ENCODE measurements at places on chromosomes 4 and X. TPM values are rescaled to one million over a fixed set of nuclear protein-coding genes. Genes with fewer than 3 reads are reported as not detected.
A peak's percentile ranks its signal among the peaks of the same experiment; 100 is the strongest.

DNA sequence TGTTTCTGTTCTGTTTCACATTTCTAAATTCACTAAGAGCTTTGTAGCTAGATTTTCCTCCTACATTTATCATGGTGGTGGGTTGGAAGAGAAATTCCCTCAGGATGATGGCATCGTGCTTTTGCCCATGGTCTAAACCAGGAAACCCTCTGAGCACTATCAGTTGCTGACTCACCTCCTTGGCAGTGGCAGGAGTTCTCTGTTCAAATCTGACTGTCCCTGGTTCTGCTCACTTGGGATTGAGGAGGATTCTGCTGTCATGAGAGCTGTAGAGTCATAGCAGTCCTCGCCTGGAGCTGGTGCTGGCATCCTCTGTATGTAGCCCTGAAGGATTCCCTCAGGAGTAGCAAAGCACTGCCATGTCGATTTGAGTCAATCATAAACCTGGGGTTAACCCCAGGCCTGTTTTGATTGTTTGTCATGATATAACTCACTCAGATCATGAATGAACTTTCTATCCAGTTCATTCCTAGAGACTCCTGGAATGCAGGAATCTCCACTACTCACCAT lies 9.4 kb downstream of the TEX13A start:
- H3K4me1 ChIP-seq, result no peaks in the 10 kb centered on the region
- no peak for DNase-seq
- H3K4me3 ChIP-seq, result no peak overlapping the region
- no peaks in the 10 kb centered on the region for H3K27me3 ChIP-seq

DNA sequence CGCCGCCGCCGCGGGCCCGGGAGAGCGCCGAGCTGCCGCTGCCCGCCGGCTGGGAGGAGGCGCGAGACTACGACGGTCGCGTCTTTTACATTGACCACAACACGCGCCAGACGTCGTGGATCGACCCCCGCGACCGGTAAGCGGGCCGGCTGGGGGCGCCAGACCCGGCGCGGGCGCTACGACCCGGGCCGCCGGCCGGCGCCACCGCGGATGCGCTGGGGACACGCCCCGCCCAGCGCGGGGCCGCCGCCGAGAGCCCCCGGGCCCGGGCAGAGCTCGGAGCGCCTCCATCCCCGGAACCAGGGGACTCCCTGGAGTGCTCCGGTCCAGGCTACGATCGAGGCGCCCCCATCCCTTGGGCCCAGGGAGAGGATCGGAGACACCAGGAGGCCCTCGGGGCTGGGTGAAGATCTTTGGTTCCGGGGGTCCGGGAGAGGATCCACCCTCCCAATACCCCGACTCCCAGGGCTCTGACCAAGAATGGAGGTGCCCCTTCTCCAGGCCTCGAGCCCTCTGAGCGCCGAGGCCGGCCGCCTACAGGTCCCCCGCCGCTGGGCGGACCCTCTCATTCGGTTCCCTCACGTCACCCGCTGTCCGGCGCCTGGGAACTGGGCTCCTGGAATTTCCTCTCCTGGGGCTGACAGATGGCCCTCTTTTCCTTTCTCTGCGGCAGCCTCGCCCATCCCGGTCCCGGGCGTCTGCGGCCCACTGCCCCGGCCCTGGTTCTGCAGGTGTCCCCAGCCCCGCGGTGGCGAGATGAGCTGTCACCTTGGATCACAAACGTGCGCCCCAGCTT lies 48.8 kb downstream of the CLDN34 start:
- peak; percentile 65 for DNase-seq
- H3K4me1 ChIP-seq, result peaks cover 23% of the 10 kb centered on the region
- H3K27ac ChIP-seq, result peak overlapping the region; percentile 76
- H3K4me3 ChIP-seq, result peak overlapping the region; percentile 92

DNA sequence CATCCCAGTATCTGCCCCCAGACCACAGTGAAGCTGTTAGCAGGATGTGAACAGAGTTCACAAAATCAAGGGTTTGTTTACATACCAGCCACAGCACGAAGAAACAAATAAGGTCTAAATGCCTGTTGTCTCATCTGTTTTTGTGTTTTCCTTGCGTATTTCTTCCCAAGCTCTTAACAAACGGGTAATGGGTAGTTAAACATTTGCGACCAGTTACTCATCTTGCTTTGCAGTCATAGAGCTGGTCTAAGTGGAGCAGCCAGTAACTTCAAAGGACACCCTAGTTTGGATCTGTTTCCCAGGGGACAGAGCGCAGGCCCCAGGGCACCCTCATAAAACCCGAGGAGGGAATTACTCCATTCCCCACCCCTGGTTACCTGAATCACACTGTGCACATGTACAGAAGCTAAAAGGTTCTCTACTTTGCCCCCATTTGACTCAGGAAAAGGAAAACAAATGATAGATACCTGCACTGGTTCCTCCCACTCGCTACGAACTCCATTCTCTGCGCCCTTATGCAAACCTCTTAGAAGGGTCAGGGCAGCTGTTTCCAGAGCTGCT lies 68.8 kb downstream of the MAML3 start:
- peaks cover 41% of the 10 kb centered on the region for H3K4me1 ChIP-seq
- no peaks in the 10 kb centered on the region for H3K36me3 ChIP-seq
- H3K27me3 ChIP-seq, result peaks cover 8% of the 10 kb centered on the region
- no peak overlapping the region for H3K4me3 ChIP-seq

GRCh38 chrX:134855751-134856150 lies 135.0 kb upstream of the SMIM10 start:
- no peaks in the 10 kb centered on the region for H3K36me3 ChIP-seq
- no peak for DNase-seq
- H3K4me3 ChIP-seq, result no peak overlapping the region
- no peaks in the 10 kb centered on the region for H3K27me3 ChIP-seq

GRCh38 chr4:120971884-120972283 lies 49.4 kb upstream of the PRDM5 start:
- H3K27ac ChIP-seq, result no peak overlapping the region
- no peak for DNase-seq
- no peaks in the 10 kb centered on the region for H3K4me1 ChIP-seq
- H3K36me3 ChIP-seq, result no peaks in the 10 kb centered on the region
- no peak overlapping the region for H3K4me3 ChIP-seq

GRCh38 chr4:113760795-113761619 lies 531 bp downstream of the CAMK2D start:
- no peaks in the 10 kb centered on the region for H3K36me3 ChIP-seq
- peak overlapping the region; percentile 94 for H3K27ac ChIP-seq
- peak overlapping the region; percentile 96 for H3K4me3 ChIP-seq
- H3K4me1 ChIP-seq, result peaks cover 7% of the 10 kb centered on the region
- peak; percentile 78 for DNase-seq
- peaks cover 13% of the 10 kb centered on the region for H3K27me3 ChIP-seq

- H3K27me3 ChIP-seq, result no peaks in the 10 kb centered on the region
- no peaks in the 10 kb centered on the region for H3K36me3 ChIP-seq
- no peaks in the 10 kb centered on the region for H3K4me1 ChIP-seq
- no peak for DNase-seq
Observed at GRCh38 chr4:88333741-88334405, 44.8 kb upstream of the HERC6 start.

GRCh38 chr4:107736924-107737448 lies 17.0 kb upstream of the PAPSS1 start:
- peak; percentile 67 for DNase-seq
- no peak overlapping the region for H3K27ac ChIP-seq
- H3K4me1 ChIP-seq, result no peaks in the 10 kb centered on the region
- no peaks in the 10 kb centered on the region for H3K36me3 ChIP-seq

DNA sequence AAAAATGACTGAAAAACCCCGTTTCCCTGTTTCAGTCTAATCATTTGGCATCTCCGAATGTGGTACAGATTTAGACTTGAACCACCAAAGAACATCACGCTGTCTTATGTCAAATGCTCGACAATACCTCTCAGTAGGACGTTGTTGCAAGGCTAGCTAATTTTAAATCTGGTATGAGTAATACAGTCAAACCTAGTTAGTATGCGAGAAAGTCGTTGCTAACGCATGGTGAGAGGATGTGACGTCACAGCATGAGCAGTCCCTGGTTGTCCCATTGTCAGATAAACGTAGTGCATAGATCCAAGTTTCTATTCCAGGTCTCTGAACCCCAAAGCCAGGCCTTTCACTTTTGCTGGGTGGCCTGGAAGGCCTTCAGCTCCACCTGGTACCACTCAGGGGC lies 44.7 kb downstream of the SETD7 start:
- H3K36me3 ChIP-seq, result no peaks in the 10 kb centered on the region
- H3K4me3 ChIP-seq, result no peak overlapping the region
- H3K27ac ChIP-seq, result no peak overlapping the region
- DNase-seq, result no peak

GRCh38 chr4:186722796-186723291 lies 812 bp downstream of the FAT1 start:
- peaks cover 23% of the 10 kb centered on the region for H3K27me3 ChIP-seq
- peak overlapping the region; percentile 7 for H3K27ac ChIP-seq
- H3K4me3 ChIP-seq, result peak overlapping the region; percentile 86

DNA sequence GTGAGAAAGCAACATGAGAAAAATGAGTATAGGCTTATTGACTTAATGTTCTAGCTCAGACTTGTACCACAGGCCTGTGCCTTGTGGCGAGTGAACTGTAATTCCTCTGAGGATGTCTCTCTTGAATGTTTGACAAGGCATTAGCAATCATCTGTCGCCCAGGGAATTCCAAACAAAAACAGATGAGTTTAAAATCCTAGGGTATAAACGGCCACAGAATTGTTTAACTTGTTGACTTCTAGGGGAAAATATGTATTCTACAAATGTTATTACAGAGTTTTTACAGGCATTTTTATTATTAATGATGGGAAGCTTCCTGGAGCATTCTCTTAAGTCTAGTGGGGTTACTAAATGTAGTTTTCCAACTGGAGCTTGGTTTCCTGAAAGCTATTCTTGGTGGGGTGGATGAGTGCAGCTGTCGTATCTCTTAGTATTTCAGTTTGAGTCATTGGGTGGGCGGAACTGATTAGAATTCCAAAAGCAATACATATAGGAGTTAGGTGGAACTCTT lies 40.6 kb downstream of the ARHGAP10 start:
- DNase-seq, result no peak
- H3K4me3 ChIP-seq, result peak overlapping the region; percentile 30
- H3K27me3 ChIP-seq, result peaks cover 2% of the 10 kb centered on the region
- peak overlapping the region; percentile 89 for H3K27ac ChIP-seq

- peaks cover 9% of the 10 kb centered on the region for H3K27me3 ChIP-seq
- H3K36me3 ChIP-seq, result no peaks in the 10 kb centered on the region
- peaks cover 12% of the 10 kb centered on the region for H3K4me1 ChIP-seq
Observed at GRCh38 chrX:40098264-40099054, 701 bp upstream of the BCOR start.

DNA sequence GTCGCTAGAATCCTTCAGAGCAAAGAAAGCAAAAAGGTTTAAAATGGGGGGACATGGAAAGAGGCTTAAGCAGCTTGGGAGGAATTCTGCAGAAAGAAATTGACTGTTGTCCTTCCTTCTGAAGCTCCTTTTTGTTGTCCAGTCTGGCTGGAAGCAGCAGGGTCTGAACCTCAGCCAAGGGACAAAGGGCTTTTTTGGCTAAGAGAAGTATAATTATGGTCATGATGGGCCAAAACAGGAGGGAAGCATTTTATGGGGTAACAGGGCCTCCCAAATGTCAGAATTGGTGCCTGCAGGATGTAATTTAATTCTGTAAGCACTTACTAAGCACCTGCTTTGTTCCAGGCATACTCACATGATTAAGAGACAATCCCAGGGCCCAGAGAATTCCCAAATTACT lies 74.2 kb upstream of the CPEB2 start:
- H3K27ac ChIP-seq, result no peak overlapping the region
- H3K27me3 ChIP-seq, result no peaks in the 10 kb centered on the region
- H3K4me3 ChIP-seq, result no peak overlapping the region
- no peaks in the 10 kb centered on the region for H3K4me1 ChIP-seq
- H3K36me3 ChIP-seq, result no peaks in the 10 kb centered on the region

GRCh38 chr4:39450618-39451017 lies 8.1 kb downstream of the RPL9 start:
- H3K27ac ChIP-seq, result no peak overlapping the region
- peaks cover 2% of the 10 kb centered on the region for H3K27me3 ChIP-seq
- H3K4me1 ChIP-seq, result peaks cover 5% of the 10 kb centered on the region
- peaks cover 6% of the 10 kb centered on the region for H3K36me3 ChIP-seq
- DNase-seq, result no peak

DNA sequence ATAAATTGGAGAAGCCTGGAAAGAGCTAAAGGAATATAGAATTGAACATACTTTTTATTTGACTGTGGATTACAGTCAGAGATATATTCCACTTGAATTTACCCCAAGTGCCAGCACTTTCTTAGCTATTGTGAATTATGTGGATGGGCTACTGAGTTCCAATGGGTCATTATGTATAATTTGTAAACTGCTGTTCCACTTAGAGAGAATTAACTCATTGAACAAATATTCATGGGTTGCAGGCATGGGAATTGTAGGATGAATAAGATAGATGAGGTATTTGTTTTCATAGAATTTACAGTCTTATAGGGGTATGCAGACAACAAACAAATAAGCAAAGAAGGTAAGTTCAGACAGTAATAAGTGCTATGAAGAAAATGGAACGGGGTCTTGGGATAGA lies 195.7 kb downstream of the SHROOM3 start:
- no peaks in the 10 kb centered on the region for H3K4me1 ChIP-seq
- H3K4me3 ChIP-seq, result no peak overlapping the region
- no peak overlapping the region for H3K27ac ChIP-seq
- no peaks in the 10 kb centered on the region for H3K36me3 ChIP-seq
- H3K27me3 ChIP-seq, result no peaks in the 10 kb centered on the region

DNA sequence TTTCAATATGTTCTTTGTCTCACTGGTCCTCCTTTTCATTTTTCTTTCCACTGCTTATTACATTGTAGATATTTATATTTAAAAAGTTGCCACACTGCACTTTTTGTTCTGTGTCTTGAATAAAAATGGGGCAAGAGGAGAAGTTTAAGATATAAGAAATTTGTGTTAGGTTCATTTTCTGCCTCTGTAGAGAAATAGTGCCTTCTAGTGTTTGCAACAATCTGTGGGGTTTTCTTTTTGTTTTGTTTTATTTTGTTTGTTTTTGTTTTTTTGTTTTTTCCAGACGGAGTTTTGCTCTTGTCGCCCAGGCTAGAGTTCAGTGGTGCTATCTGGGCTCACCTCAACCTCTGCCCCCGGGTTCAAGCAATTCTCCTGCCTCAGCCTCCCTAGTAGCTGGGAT lies 20.1 kb upstream of the SMIM14 start:
- no peaks in the 10 kb centered on the region for H3K27me3 ChIP-seq
- H3K27ac ChIP-seq, result no peak overlapping the region
- no peak for DNase-seq
- no peaks in the 10 kb centered on the region for H3K36me3 ChIP-seq

DNA sequence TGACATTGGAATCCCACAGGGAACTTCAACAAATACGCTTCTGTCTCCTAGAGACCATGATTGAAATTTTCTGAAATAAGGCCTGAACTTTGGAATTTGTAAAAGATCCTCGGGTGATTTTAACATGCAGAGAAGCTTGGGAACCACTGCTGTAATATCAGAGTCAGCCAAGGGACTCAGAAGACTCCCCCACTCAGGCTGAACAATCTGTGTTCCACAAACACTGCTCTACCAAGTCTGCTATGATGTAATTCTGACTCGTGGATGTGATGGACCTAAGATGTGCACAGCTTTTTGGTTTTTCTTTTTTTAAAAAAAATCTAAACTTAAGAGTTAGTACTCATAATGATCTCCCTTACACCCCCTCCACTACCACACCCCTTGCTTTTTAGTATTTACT lies 26.0 kb downstream of the LRP2BP start:
- no peak overlapping the region for H3K4me3 ChIP-seq
- no peak for DNase-seq

GRCh38 chrX:19805046-19805690 lies 82.2 kb downstream of the SH3KBP1 start:
- H3K4me3 ChIP-seq, result no peak overlapping the region
- peaks cover 3% of the 10 kb centered on the region for H3K27me3 ChIP-seq
- no peak overlapping the region for H3K27ac ChIP-seq
- H3K4me1 ChIP-seq, result peaks cover 17% of the 10 kb centered on the region
- no peaks in the 10 kb centered on the region for H3K36me3 ChIP-seq
- no peak for DNase-seq

The GLRA3 gene
- not detected for total RNA-seq

The MAGEA4 gene
- not detected for total RNA-seq

The STK26 gene
- total RNA-seq, result 1.7 TPM

The FRMPD3 gene
- total RNA-seq, result 24.9 TPM

The TRIM75 gene
- 0.29 TPM for total RNA-seq

The TECRL gene
- not detected for total RNA-seq
